ENCODE measurements at places on chromosomes 6 and 20.

DNA sequence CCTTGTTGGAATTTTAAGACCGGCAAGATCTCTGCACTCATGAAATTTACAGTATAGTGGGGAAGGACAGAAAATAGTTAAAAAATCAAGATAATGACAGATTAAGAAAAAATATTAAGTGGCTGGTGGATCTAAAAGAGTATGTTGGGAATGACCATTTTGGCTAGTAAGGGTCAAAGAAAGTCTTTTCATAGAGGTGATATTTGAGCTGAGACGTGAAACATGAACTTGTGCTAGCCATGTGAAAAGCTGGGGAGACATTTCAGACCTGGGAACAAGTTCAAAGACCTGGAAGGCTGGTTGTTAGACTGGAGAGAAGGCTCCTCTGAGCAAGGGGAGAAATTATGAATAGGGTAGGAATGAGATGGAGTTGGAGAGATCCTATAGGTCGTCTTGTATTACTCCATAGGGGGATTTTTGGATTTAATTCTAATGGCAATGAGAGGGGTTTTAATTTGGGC is 4.7 kb downstream of the BICRAL start:
- DNase-seq, result no peak

DNA sequence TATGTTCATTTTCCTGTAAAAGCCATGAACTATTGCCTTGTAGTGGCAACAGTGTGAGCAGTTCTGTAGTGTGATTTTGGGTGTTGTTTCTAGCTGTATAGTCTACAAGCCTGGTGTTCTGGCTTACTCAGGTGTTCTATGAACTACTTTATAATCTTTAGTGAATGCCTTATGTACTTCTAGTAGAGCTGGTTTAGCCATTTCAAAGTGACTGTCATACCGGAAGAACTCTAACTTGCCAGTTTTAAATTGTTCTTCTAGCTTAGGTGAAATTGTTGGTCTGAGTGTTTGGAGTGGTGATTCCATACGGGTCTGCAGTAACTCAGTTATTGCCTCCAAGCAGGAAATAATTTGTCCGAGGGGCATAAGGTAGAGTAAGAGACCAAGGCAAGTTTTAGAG is 150.2 kb upstream of the ZNF184 start:
- DNase-seq, result no peak

- DNase-seq, result no peak
Observed at GRCh38 chr6:139496654-139497344, 122.4 kb upstream of the CITED2 start.

GRCh38 chr20:38460040-38460623 is 12.5 kb upstream of the RALGAPB start:
- DNase-seq, result no peak

- DNase-seq, result no peak
Observed at GRCh38 chr20:50220093-50220893, 29.7 kb downstream of the CEBPB start.

All from stimulated activated CD4-positive, alpha-beta T cell treated with anti-CD3 and anti-CD28 coated beads, Interleukin-4, amount 100 ng/mL, for 48 hours (primary cell).